ENCODE measurements at places on chromosomes 6 and 20.

- no peak for DNase-seq
These were observed 148.4 kb downstream of the EYA2 start for GRCh38 chr20:47043086-47043485.

DNA sequence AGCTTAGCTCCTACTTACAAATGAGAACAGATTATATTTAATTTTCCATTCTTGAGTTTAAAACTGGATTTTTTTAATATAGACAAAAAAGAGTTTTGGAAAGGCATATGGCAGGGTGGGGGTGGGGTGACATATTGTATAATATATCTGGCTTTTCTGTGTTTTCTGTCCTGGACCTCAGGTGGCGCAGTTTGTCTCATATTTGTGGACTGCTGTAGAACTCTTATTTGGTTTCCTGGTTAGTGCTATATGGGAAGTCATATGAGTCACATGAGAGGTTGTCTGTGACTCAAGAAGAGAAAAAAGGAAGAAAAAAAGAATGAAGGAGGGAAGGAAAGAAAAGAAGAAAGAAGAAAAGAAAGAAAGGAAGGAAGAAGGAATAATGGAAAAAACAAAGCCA, 131.8 kb downstream of the CLVS2 start:
- DNase-seq = no peak

DNA sequence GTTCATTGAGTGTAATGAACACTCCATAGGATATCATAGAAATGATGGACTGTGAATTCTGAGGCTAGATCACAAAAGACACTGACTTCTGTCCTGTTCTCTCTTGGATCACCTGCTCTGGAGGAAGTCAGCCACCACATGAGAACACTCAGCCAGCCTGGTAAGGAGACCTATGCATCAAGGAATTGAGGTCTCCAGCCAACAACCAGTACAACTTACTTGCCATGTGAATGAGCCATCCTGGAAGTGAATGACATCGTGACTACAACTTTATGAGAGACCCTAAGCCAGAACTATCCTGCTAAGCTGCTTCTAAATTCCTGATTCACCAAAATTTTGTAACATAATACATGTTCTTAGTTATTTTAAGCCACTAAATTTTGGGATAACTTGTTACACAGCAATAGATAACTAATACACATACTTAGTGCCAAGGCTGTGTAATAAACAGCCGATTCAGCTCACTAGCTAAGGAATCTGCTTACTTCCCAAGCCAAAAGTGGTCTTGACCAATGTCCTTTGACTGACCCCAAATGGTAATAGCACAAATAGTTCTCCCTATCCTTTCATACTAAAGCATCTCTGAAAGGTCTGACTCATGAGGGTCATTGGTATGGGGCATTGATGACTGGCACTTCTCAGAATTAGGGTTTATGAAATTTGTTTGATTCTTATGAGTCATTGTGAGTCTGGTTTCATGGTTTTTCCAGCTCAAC, 6.9 kb upstream of the CTNNBL1 start:
- DNase-seq = no peak

GRCh38 chr6:80689716-80690395, 583.4 kb downstream of the BCKDHB start:
- no peak for DNase-seq

- peak; percentile 93 for DNase-seq
These were observed at the start of gene SNTA1 for GRCh38 chr20:33443512-33444239. SNTA1 (minus strand) TSS chr20:33443763; CDS start chr20:33443620, 143 bp downstream.

DNA sequence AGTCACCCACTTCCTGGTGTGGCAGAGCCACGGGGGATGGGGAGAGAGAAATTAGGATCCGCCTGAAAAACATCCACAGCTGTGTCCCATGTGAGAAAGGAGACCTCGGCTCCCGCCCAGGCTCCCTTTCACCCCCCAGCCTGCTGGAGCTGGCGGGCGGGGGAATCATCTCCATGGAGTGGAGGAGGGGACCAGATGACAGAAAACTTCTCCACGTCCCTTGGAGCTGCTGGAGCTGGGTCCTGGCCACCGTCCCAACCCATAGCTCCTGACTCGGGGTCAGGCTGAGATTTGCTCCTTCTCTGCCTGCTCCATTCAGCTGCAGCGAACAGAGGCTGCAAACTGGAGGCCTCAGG, 113.8 kb downstream of the CEBPB start:
- no peak for DNase-seq

DNA sequence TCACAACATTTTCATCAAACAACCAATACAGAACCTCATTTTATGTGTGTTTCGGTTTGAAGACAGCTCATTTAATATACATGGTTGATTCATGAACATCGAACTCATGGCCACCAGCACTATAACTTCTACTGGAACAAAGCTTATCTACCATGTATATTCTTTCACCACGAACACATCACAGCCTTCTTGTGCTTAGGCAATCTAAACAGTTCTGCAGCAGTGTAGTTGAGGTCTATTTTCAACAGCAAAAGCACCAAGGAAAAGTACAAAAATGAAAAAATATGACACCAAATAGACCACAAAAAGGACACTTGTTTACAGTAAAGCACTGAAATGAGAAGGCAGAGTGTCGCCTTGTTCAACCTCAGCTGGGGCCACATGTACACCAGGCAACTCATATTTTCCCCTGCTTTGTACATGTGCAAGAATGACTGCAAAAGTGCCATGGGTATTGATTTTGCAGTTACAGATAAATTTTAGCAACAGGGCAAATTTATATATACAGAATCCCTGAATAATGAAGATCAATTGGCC, 25.8 kb upstream of the KCNK5 start:
- DNase-seq = no peak

DNA sequence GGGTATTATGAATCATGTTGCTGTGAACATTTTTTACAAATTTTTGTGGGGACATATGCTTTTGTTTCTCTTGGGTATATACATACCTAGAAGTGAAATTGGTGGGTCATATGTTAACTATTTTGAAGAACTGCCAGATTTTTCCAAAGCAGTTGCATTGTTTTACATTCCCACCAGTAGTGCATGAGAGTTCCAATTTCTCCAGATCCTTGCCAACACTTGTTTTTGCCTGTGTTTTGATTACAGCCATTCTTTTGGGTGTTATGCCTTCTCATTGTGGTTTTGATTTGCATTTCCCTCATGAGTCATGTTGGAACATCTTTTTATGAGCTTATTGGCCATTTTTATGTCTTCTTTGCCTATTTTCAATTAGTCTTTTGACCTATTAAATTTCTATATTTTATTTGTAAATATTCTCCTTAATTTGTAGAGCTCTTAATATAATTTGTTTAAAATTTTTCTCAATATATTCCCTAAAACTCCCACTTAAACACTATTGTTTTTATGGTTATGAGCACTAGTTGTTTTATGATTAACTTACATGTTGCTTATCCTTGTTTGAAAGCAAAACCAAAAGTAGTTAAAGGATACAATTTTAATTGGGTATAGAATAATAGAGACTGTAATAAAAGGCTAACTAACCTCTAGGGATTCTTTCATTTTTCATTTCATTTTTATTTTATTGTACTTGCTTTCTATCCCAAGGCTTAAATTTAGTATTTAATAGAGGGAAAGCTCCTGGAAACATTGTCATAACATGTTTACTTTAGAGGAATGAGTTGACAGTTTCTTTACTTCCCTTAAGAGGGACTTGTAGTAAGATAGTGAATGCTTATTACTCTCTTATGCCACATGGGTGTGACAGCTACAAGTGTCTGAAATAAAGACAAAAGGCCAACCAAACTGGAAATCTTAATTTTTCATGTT, 5.5 kb downstream of the UBR2 start:
- DNase-seq = peak; percentile 11

DNA sequence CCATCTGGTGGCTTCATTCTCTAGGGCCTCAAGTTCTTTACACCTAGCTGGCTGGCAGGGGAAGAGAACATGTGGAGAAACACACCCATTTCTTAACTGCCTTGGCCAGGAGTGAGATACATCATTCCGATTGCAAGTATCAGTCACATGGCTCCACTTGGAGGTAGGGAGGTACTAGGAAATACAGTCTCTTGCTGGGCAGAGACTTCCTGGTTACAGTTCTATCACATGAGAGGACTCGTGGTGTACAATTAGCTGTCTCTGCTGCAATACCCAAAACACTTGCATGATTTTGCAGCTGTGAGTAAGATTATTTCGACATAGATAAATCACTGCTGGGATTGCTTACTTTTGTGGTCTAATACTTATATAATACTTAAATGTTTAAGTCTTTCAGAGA, 51.1 kb downstream of the GTF2H5 start:
- DNase-seq = no peak

DNA sequence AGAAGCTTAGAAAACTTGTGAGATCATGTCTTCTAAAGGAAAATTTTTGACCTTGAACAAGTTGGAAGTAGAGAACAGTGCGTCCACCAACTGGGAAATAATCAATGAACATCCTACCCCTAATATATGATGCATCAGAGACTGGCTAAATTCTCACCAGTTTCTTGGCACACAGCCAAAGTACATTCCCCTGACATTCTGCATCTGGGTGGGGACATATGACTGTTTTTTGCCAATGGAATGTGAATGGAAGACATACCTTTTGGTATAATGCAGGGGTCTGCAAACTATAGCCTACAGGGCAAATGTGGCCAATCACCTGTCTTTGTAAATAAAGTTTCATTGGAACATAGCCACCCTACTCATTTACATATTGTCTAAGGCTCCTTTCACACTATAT, 84.7 kb downstream of the HAO1 start:
- no peak for DNase-seq

- DNase-seq = no peak
These were observed 228.0 kb upstream of the DEFB112 start for GRCh38 chr6:50277774-50278173.

DNA sequence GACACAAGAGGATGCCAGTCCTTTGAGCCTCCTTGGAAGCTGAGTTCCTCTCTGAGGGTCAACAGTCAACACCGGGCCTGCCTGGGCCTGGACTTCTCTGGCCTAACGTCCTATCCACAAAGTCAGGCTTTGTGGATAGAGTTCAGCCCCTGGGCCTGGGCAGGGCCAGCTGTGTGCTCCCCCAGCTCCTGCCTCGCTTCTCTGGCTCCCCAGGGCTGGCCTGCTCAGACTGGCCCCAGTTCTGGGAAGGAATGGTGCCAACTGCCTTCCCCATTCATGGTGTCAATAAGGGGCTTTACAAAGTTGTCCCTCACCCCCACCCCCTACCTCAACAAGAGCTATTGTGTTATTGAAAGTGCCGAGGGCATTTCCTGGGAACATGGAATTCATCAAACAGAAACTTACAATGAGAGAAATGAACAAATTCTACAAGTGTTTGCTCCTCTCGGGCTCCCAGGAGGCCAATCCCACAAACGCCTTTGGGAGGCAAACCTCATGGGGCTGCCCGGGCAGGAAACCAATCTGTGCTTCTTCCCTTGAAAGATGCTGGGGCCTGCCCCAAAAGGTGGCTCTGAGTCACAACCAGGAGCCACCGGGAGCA, 26.5 kb upstream of the PPP1R14C start:
- DNase-seq = no peak

GRCh38 chr20:36085686-36086267, 68.8 kb upstream of the EPB41L1 start:
- DNase-seq = no peak

- DNase-seq = no peak
These were observed 51.9 kb downstream of the RPF2 start for GRCh38 chr6:111033628-111034289.

DNA sequence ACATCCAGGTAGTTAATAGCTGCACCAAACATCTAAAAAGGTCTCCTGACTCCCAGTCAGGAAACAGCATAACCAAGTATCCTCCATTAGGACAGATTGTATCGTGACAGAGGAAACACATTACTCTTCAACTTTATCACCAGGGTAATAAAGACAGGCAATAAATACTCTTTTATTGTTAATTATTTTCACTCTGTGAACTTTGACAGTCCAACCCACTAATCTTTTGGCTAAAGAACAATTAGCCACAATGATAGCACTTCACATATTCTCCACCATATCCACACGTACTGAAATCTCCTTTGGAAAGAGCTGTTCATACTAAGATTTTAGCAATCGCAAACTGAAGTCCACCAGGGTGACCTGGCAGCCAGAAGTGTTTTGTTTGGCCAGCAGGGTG, 46.4 kb downstream of the ARHGAP18 start:
- no peak for DNase-seq

DNA sequence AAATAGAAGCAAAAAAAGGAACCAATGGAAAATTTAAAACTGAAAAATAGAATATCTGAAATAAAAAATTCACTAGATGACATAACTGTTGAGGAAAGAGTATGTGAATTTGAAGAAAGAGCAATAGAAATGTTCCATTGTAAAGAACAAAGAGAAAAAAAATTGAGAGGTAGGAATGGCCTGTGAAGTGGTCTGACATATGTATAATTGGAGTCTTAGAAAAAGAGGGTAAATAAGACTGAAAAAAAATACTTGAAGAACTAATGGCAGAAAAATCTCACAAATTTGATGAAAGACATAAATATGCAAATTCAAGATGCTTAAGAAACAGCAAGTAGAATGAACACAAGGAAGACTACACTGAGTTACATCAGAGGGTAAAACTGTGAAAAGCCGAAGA, 93.4 kb downstream of the QKI start:
- no peak for DNase-seq

- DNase-seq = no peak
These were observed 442.2 kb upstream of the MANEA start for GRCh38 chr6:95135182-95135581.

- no peak for DNase-seq
These were observed 113.6 kb downstream of the ARID1B start for GRCh38 chr6:156890627-156891314.

DNA sequence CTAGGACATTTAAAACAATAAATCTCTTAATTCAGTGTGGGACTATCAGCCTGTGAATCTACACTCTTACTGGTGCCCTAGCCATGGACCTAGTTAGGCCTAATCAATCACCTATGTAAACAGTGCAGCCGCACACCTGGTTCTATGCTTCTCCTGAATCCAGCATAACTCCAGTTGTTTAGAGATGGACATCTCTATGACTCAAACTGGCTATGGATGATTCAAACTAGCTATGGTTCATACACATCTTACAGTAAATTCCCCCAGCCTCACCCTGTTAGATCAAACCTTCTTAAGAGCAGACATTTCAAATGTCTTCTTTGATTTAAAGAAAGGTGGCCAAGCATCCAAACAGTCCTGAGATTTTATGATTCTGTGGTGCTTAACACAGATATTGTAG, 34.7 kb downstream of the SLC35B3 start:
- no peak for DNase-seq

GRCh38 chr20:3710703-3711483, 1.5 kb downstream of the SIGLEC1 start:
- DNase-seq = peak; percentile 52

GRCh38 chr20:53847139-53847836, 223.1 kb downstream of the BCAS1 start:
- peak; percentile 35 for DNase-seq

DNA sequence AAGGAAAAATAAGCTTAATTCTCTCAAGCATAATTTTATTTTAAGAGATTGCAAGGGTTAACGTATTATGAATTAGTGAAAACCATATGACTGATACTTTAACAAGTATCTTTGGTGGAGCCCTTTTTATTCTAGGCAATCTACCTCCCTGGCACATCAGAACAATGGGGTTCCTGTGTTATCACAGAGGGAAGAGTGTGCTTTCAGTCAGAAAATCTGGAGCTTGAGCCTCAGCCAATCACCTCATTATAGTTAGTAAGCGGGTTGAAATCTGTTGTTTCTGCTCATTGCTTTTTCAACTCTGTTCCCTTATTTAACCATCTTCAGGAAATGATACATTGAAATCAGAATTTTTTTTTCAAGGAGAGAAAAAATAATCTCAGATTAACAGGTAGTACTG, 391 bp downstream of the ADGRF1 start:
- no peak for DNase-seq
